DMS 273 treated with DMSO at 0.1 percent for 48 hours (cell line): ENCODE measurements at places on chromosomes 16 and 17.

- no peak for DNase-seq
Measured at GRCh38 chr17:61352781-61353491, 46.7 kb upstream of the TBX2 start.

DNA sequence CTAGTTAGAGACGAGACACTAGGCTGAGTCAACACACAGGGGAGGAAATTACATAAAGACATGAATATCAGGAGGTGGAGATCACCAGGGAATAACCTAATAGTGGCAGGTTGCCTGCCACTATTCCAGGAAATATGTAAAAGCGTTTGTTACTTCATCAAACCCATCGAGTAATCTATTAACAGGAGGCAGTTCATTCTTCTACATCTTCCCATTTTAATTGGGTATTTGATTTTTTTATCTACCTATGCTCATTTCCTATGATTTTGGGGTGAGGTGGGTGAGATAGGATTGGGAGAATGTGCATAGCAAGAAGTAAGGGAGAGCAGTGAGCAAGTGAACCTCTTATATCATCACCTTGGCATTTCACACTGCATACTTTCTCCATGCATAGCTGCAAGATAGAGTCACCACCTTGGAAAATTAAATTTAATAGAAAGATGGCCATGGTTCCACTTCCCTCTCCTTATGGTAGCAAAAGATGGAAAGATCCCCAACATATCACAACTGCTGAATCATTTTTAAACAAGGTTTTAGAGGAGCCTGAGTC lies 312.2 kb downstream of the TMEM114 start:
- DNase-seq, result no peak

DNA sequence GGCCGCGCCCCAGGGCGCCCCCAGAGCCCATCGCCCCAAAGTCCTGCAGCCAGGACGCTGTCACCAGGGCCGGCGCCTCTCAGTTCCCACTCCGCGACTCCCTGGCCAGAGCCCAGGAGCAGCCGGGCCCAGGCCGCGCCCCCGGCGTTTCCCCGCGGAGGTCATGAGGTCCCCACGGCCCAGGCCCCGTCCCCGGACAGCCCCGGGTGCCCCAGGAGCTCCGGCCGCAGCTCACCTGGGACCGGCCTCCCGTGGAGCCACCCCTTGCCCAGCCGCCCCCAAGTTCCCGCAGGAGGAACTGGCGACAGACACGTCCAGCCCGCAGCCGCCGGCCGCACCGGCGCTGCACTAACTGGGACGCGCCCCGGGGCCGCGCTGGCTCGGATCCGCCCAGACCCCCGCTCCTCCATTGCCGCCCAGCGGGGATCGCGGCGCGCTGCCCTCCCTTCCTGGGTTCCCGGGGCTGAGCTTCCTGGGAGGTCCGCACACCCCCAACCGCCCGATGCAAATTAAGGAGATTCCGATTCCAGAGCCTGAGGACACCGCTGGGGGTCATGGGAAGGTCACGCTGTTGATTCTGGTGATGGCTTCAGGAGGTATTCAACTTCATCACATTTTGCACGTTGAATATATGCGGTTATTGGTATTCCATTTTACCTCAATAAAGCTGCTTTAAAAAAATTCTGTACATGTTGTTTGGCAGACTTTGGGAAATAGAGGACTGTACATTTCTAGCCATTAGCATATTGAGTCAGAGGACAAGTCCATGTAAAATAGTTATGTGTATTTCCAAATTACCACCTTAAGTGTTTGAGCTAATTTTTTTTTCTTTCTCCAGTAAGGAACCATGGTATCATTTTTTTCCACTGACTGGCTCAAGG lies 9.9 kb downstream of the AHSP start:
- DNase-seq, result no peak

- DNase-seq, result no peak
Measured at GRCh38 chr17:69802045-69802740, 272.8 kb upstream of the KCNJ16 start.

DNA sequence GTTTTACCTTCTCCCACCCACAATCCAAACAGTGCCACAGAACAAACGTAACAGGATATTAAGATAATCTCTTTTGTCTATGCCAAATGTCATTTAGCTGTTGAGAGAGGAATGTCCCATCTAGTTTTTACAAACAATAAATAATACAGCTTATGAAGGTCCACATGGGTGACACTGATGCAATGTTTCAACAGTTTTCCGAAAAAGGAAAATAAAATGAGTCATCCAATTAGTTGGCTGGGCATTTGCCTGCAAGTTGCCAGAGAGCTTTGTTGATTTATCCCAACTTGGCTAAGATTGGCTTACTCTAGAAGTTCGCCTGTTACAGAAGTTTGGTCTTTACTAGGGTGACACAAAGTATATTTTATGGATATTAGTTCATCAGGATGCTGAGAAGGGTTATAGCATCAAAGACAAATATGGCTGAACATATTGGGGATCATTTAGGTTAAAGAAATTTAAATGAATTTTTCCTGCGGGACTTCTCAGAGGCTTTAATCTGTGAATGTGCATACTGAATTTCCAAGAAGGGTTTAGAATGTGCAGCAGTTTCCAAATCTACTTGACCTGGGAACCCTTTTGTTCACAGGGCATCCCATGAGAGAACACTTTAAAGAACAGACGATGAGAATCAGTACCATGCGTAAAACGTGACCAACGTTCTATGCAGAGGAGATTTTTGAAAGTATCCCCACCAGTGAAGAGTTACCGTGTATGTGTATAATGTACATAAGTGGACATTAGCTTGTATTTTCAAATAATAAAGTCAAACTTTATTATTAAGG lies 73.1 kb downstream of the CDH13 start:
- DNase-seq, result no peak

GRCh38 chr17:50184064-50184463 lies 17.4 kb downstream of the COL1A1 start:
- DNase-seq, result no peak

DNA sequence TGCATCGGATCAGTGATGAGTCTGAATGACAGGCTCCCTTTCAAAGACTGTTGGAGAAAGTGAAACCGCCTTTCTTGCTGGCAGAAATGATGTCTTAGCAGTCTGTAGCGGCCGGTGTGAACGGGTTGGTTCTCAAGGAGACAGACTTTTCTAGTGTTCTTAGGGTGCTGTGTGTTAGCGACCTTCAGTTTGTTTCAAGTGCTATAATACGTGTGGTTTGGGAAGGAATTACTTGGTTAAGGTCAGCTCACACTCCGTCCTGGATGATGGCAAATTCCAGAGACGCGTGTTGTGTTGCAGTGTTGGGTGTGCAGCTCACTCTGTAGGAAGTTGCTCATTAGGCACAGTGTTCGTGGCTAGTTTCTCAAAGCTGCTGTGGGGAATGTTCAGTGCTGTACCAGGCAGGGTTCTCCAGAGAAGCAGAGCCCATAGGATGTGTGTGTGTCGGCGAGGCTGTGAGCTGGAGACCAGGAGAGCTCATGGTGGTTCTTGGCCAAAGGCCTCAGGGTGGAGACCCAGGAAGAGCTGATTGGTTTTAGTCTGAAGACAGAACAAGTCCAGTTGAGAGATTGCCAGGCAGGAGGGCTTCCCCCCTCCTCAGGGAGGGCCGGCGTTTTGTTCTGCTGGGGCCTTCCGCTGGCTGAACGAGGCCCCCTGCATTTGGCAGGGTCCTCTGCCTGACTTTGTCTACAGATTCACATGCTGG lies 37.6 kb downstream of the ZNF750 start:
- DNase-seq, result no peak

DNA sequence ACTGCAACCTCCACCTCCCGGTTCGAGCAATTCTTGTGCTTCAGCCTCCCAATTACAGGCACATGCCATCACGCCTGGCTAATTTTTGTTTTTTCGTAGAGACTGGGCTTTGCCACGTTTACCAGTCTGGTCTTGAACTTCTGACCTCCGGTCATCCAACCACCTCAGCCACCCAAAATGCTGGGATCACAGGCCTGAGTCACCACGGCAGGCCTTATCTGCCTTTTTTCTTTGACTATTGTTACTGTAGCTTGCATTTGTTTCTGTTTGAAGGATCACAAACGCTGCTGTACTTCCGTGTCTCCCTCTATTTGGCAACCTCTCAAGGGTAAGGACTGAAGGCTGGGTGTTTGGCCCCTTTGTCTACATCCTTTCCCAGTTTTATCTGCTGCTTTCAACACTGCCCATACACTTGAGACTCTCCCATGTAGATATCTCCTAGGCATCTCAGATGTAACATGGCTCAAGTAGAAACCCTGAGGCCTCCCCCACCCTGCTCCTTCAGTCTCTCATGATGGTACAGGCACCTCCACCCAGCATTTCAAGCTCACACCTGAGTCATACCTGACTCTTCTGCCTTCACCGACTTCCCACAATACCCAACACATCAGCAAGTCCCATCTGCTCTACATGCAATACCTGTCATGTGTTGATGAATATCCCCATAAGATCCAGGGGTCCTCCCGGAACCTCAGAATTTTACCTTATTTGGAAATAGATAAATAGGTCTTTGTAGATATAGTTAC lies 219.0 kb downstream of the CPPED1 start:
- no peak for DNase-seq

DNA sequence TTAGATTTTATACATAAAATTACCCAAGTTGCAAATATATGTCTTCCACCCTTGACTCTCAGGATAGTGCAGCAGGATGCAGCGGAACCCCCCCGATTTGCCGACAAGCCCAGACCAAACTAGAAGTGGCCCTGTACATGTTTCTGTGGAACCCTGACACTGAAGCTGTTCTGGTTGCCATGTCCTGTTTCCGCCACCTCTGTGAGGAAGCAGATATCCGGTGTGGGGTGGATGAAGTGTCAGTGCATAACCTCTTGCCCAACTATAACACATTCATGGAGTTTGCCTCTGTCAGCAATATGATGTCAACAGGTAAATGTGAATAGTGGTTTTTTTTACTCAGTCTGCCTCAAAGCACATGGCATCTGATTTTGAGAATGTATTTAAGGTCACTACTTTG lies 70.7 kb downstream of the OMG start:
- no peak for DNase-seq

GRCh38 chr16:5854027-5854426 lies 756.4 kb upstream of the EEF2KMT start:
- DNase-seq, result no peak

- DNase-seq, result no peak
Measured at GRCh38 chr17:28906706-28907438, 4.0 kb upstream of the DHRS13 start.

DNA sequence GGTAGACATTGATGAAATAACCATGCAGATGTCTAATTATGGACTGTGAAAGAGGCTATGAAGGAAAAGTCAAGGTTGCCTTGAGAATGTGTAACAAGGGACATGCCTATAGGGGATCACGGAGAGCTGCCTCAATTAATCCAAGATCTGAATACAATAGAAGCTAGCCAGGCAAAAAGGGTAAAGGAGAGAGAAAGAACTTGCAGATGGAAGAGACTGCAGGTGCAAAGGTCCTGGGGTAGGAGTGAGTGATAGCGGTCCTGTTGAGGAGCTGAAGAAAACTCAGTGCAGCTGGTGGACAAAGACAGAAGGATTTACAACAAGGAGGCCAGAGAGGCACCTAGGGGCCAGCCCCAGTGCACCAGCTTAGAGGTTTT lies 15.9 kb upstream of the TNS4 start:
- no peak for DNase-seq

DNA sequence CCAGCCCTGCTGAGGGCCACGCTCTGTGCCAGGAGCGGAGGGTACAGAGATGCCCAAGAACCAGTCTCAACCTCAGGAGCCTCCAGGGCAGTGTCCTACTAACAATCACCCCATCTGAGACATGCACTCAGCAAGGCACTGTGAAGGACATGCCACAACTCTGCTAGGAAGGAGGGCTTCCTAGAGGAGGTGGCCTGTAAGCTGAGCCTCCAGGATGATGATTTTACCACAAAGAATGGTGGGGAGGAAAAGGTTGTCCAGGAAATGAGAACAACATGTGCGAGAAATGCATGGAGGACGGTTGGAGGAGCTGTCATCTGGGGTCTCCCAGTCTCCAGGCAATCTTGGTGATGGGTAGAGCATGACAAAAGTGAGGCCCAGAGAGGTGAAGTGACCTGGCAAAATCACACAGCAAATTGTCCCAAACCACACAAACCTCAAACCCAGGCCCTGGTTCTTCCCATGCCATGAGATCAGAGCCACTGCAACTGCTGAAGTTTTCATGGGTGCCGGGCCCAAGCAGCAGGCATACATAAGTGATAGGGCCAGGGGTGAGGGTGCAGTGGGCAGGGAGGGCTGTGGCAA lies 30.5 kb downstream of the CNGB1 start:
- no peak for DNase-seq

DNA sequence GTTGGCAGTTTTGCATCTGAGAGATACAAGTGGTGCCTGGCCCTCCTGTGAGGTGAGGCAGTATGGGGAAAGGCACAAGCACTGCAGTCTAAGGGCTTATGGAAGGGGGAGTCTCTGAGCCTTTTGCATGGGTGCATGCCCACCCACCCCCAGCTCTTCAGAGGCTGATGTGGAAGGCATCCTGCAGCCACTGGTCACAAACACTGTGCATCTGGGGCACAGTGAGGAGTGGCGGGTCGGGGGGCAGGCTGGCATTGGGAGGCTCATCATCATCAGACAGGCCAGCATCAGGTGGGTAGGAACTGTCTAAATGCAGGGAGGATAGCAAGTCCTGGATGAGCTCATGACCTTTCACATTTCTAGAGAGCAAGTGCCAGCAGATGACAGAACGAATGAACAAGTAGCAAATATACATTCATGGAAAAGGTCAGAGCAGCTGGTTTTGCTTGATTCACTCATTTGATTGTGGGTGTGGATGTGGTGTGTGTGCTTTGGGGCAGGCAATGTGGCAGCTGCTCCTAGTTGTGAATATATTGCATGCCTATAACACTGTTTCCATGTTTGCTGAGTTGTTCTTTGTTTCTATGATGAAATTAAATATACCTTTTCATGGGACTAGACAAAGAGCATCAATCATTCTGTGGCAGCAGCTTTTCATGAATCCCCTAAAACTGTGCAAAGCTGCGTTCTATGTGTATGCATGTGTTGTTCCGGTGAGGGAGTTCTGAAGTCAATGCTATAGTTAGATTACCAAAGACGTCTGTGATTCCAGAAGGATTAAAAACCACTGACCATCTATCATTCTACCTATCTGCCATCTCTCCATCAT lies 29.2 kb downstream of the TRIM25 start:
- DNase-seq, result no peak

DNA sequence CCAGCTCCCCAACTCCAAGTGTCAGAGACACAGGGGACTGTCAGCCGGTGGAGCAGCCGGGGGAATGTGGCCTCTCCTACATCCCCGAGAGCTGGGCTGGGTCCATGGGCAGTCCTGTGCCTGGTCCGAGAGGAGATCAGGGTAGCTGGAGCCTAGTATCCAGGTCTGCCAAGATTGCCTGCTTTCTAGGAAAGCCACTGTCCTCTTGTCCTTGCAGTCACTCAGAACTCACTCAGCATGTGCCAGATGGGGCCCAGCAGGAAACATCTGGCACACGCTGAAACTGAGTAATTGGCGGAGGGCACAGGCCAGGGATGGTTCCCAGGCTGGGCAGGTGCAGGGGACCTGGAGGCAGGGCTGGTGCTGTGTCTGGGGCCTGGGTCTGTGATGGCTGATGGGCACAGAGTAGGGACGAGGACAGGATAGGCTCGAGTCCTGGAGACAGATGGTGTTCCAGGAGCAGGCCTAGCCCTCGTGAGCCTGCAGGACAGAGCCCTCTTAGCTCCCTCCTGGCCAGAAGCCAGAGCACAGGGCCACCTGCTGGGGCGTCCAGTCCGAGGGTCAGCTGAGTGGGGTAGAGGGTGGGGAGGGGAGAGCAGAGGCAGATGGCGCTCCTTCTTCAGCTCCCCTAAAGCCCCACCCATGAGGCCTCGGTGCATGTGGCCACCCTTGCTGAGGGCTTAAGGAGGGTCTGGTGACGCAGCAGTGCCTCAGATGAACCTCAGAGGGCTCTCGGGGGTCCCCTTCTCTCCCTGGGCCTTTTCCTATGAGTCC lies 31.1 kb downstream of the ADCY7 start:
- peak; percentile 96 for DNase-seq
